Cardiac fibroblast (primary cell): ENCODE measurements at places on chromosomes 13 and 19.

DNA sequence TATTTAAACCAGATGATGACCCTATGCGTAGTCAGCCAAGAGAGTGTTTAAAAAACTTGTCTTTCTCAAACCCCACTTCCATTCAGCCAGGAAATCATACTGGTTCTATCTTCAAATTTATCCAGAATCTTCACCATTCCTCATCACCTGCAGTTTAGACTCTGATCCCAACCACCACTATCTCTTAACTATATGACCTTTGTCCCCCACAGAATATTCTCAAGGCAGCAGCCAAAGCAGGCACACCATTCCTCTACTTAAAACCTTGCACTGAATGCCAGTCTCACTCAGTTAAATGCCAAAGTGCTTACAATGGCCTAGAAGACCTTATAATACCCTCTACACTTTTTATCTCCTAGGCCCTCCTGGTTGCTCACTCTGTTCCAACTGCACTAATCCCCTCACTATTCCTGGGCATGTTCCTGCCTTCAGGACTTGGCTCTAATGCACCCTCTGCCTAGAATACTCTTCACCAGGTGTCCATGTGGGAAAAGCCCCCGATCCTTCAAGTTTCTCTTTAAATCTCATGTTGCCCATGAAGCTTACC is 10.1 kb downstream of the SUCLA2 start:
- no peak for DNase-seq

GRCh38 chr13:34862311-34862710 is 79.8 kb upstream of the NBEA start:
- DNase-seq = peak; percentile 7

DNA sequence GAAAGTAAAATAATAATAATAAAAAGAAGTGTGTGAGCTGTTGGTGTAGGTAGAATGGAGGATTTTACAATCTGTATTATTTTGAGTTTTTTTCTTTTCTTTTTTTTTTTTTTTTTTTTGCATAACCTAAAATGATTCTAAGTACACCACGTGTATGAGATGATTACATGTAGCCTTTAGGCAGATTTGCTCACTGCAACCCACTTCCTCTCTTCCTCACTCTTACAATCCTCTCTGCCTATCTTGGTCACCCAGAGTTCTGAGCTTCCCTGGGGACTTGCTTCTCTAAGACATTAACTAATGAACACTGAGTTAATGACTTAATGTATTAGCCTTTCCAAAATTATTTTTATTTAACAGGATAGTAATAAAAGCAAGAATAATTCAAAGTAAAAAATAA is 1169.6 kb downstream of the EFNB2 start:
- DNase-seq = no peak

DNA sequence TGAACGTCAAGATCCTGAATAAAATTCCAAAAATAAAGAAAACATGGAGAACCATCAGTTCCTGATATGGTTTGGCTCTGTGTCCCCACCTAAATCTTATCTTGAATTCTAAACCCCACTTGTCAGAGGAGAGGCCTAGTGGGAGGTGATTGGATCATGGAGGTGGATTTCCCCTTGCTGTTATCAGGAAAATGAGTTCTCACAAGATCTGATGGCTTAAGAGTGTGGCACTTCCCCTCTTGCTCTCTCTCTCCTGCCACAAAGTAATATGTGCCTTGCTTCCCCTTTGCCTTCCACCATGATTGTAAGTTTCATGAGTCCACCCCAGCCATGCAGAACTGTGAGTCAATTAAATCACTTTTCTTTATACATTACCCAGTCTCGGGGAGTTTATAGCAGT is 827.4 kb downstream of the GPC5 start:
- no peak for DNase-seq

GRCh38 chr13:94431987-94432386 is 47.5 kb downstream of the DCT start:
- DNase-seq = no peak

GRCh38 chr13:63999614-64000305 is 2584.1 kb upstream of the PCDH20 start:
- no peak for DNase-seq

DNA sequence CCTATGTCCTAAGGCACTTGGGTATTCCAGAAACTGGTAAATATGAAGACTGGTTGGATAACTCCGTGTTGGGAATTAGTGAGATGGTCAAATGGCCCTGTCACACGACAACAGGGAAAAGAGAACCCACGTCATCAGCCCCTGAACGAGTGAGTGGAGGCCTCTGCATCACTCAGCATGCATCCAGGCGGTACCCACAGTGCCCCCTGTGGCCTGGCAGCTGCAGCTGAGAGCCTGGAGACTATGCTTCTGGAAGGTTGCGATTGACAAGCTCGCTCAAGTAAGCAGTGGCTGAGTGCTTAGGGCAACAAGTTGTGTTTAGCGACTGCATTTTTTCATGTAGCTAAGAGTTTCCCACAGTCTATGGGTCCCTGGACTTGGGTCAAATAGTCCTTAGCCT is 55.9 kb downstream of the COL4A2 start:
- DNase-seq = no peak

DNA sequence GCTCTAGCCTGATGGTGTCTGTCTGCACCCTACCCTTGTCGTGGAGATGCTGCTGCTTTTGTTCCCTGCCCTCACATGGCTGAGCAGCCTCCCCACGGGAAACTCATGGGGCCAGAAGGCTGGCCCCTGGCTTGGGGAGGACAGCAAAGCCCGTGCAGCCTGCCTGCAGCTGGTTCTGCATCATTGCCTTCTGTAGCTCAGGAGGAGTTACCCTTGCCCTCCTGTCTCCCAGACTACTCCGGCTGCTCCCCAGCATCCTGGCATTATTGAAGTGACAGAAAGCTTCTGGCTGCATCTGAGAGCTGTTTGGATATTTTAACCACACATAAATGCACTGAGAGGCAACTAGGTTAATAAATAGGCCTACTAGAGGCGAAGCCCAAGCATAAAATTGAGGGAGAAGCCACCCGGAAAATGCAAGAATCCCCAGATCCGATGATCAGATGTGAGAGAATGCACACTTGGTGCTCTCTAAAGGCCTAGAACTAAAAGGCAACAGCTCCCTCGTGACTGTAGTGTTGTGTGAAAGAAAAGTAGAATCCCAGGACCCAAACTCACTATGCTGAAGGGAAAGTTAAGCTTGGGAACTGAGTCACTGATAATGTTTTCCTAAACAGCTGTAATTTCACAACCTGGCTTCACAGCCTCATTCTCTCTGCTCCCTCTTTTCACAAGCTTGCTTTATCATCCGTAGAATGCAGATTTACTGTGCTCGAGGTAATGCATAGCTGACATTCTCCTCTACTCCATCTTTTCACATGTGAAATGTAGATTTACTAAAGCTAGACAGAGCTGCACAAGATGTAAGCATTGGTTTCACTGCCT is 110.8 kb downstream of the TNFRSF19 start:
- DNase-seq = peak; percentile 72

DNA sequence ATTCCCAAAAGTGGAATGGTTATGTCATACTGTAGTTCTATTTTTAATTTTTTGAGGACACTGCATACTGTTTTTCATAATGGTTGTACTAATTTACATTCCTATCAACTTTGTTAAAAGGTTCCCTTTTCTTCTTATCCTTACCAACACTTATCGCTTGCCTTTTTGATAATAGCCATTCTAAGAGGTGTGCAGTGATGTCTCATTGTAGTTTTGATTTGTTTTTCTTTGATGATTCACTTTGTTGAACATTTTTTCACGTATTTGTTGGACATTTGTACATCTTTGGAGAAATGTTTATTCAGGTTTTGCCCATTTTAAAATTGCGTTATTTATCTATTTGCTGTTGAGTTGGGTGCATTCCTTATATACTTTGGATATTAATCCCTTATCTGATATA is 188.8 kb upstream of the SPRY2 start:
- no peak for DNase-seq

DNA sequence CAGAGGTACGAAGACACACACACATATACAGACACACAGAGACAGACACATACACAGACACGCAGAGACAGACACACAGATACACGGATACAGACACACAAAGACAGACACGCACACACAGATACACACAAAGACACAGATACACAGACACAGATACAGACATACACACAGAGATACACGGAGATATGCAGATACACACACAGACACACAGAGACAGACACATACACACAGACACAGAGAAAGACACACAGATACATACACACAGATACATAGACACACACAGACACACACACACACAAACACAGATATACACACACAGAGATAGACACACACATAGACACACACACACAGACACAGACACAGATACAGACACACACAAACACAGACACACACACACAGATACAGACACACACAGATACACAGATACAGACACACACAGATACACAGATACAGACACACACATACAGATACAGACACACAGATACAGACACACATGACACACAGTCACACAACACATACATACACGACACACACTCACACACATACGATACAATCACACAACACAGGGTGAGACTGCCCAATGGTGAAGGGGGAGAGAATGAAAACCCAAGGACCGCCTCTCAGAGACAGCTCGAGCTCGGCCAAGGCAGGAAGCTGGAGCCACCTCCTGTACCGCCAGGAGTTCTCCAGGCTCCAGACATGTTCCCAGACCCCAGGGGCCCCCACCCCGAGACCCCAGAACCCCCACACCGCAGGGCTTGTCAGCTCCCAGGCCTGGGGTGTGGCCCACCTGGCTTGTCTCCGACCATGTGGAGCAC is 8.8 kb upstream of the CCER2 start:
- DNase-seq = no peak

GRCh38 chr13:113557013-113557412 is 27.5 kb upstream of the TFDP1 start:
- no peak for DNase-seq

DNA sequence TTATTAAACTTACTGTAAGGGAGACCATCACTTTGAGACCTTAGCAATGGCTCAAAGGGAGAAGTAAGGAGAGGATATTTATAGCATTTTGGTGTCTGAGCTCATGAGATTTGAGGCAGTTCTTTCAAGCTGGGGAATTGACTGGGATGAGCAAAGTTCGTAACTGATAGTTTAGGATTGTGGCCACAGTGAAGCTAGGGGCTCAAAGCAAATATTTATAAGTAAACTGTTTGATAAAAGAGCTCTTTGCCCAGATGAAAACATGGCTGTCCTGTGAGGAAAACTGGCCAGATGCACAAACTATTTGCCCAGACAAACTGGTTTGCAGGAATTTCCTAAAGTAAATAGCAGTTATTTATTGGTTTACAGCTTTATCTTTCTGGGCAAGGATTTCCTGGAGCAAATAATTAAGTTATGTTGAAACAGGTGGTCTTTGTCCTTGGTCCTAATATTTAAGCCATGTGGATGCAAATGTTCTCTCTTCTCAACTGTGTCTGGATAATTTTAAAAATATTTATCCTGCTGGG is 59.7 kb upstream of the TMTC4 start:
- DNase-seq = no peak

GRCh38 chr19:43634506-43634871 is 5.2 kb downstream of the CADM4 start:
- no peak for DNase-seq
